Stimulated activated CD8-positive, alpha-beta memory T cell treated with anti-CD3 and anti-CD28 coated beads, Interleukin-2, amount 100 ng/mL, for 1 hour (primary cell): ENCODE measurements at places on chromosomes 4 and X.

- no peak for DNase-seq
Measured at GRCh38 chr4:186920483-186920882, 196.8 kb upstream of the FAT1 start.

DNA sequence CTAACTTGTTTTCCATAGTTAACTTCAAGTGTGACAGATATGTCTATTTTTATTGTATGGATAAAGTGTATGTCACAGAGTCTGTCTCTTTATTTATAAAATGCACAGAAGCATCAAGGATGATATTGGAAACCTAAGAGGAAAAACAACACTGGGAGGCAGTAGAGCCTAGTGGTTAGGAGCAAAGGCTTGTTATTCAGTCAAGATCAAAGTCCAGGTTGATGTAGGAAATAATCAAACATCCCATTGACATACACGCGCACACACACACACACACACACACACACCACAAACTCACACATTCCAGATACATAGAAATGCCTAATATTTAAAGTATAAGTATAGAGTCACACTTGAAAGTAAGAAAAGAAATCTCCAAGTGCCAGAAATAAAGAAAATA is 206.8 kb downstream of the CHRDL1 start:
- DNase-seq, result no peak

GRCh38 chr4:126957556-126957955 is 675.2 kb upstream of the INTU start:
- DNase-seq, result no peak

DNA sequence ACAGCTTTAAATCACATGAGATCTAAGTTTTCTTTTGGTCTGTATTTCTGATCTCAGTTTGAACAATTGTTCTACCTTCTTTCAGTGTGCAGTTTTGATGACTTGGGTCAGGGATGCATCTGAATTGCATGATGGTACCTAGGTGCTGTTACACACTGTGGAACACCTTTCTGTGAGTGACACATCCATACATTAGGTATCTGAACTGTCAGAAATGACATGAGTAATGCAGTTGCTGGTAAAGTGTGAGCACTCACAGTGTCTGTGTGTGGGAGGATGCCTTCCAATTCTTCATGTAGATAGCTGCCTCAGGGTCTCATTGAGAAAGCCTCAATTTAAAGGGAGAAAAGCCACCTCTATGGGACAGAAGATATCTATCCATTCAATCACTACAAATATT is 411.9 kb downstream of the PPARGC1A start:
- no peak for DNase-seq

DNA sequence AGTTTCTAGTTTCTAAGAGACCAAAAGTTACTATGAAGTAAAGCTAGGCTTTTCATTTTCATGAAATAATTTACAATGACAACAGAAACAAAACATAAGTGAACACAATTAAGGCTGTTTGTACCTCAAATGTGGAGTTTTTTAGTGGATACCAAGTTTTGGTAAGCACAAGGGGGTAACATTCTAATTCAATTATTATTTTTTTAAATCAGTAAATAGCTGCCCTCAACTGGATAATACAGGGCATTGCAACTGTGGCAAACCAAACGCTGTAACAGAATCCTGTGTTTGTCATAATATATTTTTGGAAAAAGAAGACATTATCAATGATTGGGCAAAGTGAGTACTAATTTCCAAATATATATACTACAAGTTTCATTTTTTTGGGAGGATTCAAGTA is 150.3 kb downstream of the FBXW7 start:
- no peak for DNase-seq

GRCh38 chrX:72101597-72102037 is 30.1 kb downstream of the RTL5 start:
- no peak for DNase-seq
